T-helper 1 cell (primary cell): ENCODE measurements at places on chromosomes 6 and 20.

DNA sequence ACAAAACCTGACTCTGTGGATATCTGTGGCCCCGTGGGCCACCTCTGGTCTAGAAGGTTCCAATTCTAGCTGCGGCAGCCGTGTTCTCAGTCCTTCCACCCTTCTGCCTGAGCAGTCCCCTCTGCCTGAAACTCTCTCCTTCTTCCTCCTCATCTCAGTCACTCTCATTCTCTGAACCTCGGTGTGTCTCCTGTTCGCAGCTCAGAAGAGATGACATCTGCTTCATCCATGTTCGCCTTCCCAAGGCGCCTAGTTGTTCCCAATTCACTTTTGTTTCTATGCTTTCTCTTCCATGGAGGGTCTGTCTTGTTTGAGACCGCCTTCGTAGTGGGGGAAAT is 95.5 kb downstream of the CEBPB start:
- DNase-seq = no peak

GRCh38 chr6:34369385-34369784 is 23.1 kb downstream of the NUDT3 start:
- DNase-seq = no peak

GRCh38 chr6:160355001-160355400 is 6.8 kb downstream of the SLC22A3 start:
- DNase-seq = no peak

GRCh38 chr6:139474145-139475108 is 100.0 kb upstream of the CITED2 start:
- DNase-seq = no peak

GRCh38 chr20:61525781-61526431 is 273.8 kb downstream of the CDH4 start:
- no peak for DNase-seq

GRCh38 chr6:62707156-62707555 is 421.1 kb upstream of the KHDRBS2 start:
- DNase-seq = no peak

GRCh38 chr6:4115741-4116140 is 19.6 kb downstream of the ECI2 start:
- DNase-seq = no peak

- no peak for DNase-seq
These were observed 73.0 kb downstream of the PDSS2 start for GRCh38 chr6:107386340-107386739.

DNA sequence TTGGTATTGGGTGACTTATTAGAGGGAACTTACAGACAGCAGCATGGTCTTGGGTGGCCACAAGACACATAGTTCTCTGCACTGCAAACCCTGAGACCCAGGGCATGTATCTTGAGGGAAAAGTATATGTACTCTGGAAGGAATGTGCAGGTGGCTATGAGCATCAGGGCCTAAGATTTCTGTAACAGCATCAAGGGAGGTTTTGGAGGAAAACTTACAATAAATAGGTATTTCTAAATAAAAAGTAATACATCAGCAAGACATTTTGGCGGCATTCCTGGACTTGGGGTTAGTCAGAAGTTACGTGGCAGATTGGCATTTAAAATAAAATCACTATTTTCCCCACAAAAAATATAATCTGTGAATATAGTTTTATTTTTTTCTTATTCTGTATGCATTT is 8.0 kb upstream of the STX7 start:
- DNase-seq = no peak

GRCh38 chr6:119340796-119341487 is 8.6 kb downstream of the MAN1A1 start:
- DNase-seq = no peak

- no peak for DNase-seq
These were observed 867 bp downstream of the TCF21 start for GRCh38 chr6:133889557-133890403.

GRCh38 chr6:118903691-118904090 is 9.7 kb downstream of the ASF1A start:
- no peak for DNase-seq

DNA sequence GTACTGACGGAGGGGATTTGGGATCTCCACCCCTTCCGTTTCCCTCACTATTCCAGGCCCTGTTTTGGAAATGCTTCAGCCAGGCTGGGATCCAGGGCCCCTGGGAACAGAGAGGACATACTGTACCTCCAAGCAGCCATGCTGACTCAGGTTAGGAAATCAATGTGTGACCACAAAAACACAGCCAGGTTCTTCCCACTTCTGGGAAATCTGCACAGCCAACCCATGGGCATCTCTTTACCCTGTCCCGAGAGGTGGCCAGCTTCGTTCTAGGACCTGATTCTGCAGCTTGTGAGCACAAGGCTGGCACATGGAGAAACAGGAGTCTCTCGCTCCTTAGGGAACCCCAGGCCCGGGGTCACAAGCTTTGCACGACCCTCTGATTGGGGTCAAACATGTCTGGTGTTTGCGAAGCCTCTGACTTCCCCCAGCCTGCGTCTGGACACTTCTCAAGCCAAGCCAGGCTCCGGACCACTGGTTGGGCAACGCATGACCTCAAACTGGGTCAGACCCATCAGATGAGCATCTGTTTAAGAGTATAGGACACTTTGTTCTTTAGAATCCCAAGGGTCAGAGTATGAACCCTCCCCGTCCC is 8.3 kb upstream of the TTPAL start:
- DNase-seq = no peak

- DNase-seq = no peak
These were observed 1.2 kb downstream of the ZFAND3 start for GRCh38 chr6:37820718-37821079.

DNA sequence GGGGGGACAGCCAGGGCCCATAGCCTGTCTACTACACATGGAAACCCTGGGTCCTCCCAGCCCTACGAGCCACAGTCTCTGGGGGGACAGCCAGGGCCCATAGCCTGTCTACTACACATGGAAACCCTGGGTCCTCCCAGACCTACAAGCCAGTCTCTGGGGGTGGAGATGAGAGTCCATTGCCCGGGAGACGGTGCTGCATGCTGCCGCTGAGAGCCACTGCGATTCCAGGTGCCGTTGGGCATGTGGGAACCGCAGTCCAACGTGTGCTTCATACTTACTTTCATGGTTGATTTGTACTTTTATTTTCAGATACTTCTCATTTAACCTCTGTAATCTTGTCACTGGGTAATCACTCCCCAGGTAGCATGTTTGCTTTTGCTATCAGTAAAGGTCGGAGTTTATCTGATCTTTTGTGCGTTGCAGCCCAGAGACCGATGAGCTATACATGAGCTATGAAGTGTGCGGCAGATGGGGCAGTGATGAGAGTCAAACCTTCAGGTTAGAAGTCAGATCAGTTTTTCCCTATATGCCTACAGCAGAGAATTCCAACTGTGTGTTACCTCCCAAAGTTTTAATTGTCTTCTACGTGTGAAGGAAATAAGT is 58.2 kb downstream of the SMOC2 start:
- DNase-seq = no peak

- DNase-seq = no peak
These were observed 3.1 kb downstream of the FBXL4 start for GRCh38 chr6:98944598-98945081.

GRCh38 chr6:2823104-2823850 is 18.4 kb downstream of the SERPINB1 start:
- DNase-seq = no peak

GRCh38 chr20:39850821-39851330 is 838.2 kb downstream of the MAFB start:
- DNase-seq = no peak

DNA sequence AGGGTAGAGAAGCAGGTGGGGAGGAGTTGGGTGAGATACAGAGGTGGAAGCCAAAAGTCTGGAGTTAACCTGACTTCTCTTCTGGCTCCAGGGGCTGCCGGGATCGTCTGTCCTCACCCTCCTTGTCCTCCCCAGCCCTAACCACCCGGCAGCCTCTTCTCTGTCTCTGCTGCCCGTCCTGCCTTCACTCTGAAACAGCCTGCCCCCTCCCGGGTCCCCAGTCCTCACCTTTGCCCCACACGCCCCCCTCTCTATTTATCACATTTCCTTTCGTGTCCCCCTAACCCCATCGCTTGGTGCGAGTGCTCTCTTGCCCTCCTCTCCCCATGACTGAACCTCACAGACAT is 5.7 kb downstream of the RING1 start:
- no peak for DNase-seq

GRCh38 chr6:44732243-44732642 is 344.7 kb downstream of the CDC5L start:
- DNase-seq = no peak

GRCh38 chr6:158909938-158910337 is 90.1 kb downstream of the RSPH3 start:
- no peak for DNase-seq

- DNase-seq = no peak
These were observed 12.0 kb downstream of the LRRN4 start for GRCh38 chr20:6041808-6042265.

DNA sequence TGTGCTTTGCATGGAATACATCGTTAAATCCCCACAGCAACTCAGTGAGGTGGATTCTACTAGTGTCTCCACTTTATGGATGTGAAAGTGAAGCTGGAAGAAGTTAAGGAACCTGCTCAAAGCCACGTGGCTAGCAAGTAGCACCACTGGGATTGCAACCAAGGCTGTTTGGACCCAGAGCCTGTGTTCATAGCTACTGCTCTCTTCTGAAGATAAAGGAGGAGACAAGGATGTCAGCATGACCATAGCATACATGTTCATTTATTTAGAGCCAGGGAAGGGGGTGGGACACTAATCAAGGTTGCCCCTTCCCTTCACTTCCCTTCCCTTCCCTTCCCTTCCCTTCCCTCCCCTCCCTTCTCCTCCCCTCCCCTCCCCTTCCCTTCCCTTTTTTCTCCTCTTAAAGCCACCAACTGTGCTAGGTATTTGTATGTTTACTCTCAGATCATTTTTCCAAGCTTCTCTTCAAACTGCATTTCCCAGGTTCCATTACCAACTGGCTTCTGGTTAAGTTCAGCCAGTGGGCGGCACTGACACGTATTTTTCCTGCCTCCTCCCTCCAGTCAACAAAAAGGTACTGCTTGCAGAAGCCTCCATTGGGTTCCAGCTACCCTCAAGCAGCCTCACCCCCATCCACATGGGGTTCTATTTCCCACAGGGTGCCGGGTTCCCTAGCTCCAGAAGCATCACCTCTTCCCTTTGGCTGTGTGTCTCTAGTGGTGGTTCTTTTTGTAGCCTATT is 134.9 kb downstream of the BCAS1 start:
- DNase-seq = no peak

- DNase-seq = no peak
These were observed 22.7 kb downstream of the MCM8 start for GRCh38 chr20:5973172-5973571.

DNA sequence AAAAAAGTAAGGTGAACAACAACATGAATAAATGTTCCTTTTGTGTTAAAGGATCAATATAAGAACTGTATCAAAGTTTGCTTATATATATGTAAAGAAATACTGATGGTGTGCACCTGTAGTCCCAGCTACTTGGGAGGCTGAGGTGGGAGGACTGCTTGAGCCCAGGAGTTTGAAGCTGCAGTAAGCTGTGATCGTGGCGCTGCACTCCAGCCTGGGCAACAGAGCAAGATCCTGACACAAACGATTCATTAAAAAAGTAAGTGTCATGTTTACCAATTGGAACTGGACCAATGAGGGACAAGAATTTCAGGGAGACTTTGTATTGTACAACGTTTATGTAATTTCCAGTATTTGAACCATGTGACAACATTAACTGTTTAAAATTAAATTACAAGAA is 5.0 kb upstream of the PHF20 start:
- no peak for DNase-seq

- DNase-seq = no peak
These were observed 120.2 kb upstream of the MLN start for GRCh38 chr6:33923857-33924514.

DNA sequence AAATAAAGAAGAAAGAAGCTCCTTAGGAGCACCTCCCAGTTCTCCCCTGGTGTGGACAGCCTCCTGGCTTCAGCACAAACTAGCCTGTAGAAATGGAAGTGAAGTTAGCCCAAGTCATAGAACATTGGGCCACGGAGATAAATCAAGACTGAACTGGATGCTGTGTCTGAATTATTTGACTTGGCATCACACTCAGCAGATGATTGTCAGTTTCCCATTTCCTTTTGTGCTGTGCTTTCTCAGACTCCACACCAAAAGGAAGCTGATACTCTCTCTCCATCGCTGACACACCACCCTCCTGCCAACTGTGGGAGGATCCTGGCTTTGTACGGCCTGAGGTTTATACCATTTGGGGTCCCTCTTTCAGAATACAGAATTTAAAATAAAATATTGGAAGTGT is 209.8 kb downstream of the TFAP2A start:
- DNase-seq = no peak

- DNase-seq = no peak
These were observed 2.1 kb upstream of the ABHD16B start for GRCh38 chr20:63859166-63859699.

- DNase-seq = peak; percentile 27
These were observed 31.1 kb downstream of the PLG start for GRCh38 chr6:160733050-160733646.

DNA sequence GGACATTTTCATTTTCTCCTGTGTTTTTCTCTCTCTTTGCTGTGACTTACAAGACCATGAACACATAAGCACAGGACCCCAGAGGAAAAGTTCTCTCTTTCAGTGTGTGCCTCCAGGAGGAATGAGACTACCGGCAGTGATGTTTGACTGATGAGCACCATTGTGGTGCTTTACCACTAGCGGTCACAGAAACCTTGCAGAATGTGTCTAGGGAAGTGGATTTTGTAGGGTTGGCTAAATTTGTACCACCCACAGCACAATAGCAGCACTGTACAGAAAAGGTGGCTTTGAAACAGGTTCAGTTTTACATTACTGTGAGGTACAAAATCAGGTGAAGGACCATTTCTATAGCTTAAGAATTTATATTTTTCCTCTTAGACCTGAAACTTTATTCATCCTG is 301.9 kb upstream of the SUPT3H start:
- DNase-seq = no peak

DNA sequence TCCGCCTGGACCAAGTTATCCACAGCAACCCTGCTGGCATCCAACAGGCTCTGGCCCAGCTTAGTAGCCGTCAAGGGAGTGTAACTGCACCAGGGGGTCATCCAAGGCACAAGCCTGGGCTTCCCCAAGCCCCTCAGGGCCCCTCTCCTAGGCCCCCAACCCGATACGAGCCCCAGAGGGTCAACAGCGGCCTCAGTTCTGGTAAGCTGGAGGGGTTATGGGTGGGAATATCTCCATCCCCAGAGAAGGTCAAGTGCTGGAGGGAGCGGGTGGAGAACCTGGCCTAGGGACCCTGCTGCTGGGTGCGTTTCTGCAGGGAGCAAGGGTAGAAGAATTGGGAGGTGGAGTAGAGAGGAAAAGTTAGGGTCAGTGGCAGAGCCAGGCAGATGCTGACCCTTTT is 12.9 kb downstream of the PRRC2A start:
- no peak for DNase-seq

- no peak for DNase-seq
These were observed 139.2 kb downstream of the SOX4 start for GRCh38 chr6:21732731-21733130.

- DNase-seq = no peak
These were observed 11.4 kb upstream of the LOC128125822 start for GRCh38 chr6:63560801-63561287.

GRCh38 chr20:5686384-5687105 is 63.7 kb upstream of the SHLD1 start:
- DNase-seq = no peak
